ENCODE measurements at places on chromosomes 1 and 21.

GRCh38 chr1:59564192-59564891, 250.4 kb upstream of the HOOK1 start:
- no peak for DNase-seq

GRCh38 chr1:25184001-25184762, 48.1 kb downstream of the SYF2 start:
- no peak for DNase-seq

DNA sequence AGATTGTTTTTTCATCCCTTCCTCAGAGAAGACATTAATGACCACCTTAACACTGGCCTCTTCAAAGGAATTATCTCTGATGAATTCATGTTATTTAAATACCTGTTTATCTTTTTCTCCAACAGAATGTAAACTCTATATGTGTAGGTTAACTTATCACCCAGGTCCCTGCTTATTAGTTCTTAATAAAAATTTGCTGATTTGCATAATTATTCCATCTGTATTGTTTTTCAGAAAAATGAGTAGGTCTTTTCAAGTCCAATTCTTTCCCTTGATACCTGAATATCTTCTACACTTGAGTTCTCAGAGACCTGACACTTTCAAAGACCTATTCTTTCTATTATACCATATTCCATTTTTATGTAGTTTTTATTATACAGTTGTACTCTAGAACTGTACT, 886.7 kb upstream of the TMPRSS15 start:
- no peak for DNase-seq

GRCh38 chr1:86933051-86933450, 18.6 kb downstream of the HS2ST1 start:
- no peak for DNase-seq

GRCh38 chr1:33863779-33864178, at the start of gene HMGB4:
Gene HMGB4 (plus strand): TSS chr1:33864079. CDS start chr1:33864192, 113 bp downstream.
- DNase-seq, result no peak

DNA sequence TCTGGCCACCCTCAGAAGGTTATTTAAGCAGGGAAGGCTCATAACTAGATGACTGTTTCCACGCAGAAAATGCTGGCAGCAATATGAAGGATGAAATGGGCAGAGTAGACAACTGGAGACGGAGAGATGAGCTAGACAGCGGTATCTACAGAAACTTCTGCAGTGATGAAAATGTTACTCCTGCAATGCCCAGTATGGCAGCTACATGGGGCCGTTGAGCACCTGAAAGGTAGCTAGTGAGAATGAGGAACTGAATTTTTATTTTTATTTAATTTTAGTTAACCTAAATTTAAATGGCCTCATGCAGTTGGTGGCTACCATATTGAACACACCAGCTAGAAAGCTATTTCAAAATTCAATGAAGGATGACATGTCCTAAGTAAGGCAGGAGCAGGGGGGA, 27.3 kb downstream of the SIPA1L2 start:
- DNase-seq, result no peak

GRCh38 chr1:34532113-34532512, 222.7 kb upstream of the GJB5 start:
- DNase-seq, result no peak

- no peak for DNase-seq
These were observed 26.2 kb upstream of the ID3 start for GRCh38 chr1:23585321-23586022.

GRCh38 chr1:33096363-33097005, 15.5 kb downstream of the AZIN2 start:
- DNase-seq, result no peak

DNA sequence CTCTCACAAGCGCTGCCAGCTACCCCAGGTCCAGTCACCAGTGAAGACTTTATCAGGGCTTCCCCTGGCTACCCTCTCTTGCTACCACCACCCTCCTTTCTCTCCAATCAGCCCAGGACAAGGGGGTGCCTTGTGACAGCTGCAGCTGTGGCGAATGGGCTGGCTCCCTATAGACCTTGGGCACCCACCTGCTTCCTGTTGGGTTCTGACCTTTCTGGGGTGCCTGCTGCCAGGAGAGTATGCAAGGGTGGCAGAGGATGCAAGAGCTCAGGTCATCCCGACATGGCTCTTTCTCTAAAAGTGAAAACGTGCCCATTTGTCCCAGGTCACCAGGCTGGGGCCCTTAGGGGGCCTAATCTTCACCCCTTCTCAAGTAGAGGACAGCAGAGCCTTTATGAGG, 6.6 kb downstream of the KLHDC8A start:
- no peak for DNase-seq

- DNase-seq, result no peak
These were observed 17.4 kb downstream of the TNFRSF1B start for GRCh38 chr1:12184008-12184681.

DNA sequence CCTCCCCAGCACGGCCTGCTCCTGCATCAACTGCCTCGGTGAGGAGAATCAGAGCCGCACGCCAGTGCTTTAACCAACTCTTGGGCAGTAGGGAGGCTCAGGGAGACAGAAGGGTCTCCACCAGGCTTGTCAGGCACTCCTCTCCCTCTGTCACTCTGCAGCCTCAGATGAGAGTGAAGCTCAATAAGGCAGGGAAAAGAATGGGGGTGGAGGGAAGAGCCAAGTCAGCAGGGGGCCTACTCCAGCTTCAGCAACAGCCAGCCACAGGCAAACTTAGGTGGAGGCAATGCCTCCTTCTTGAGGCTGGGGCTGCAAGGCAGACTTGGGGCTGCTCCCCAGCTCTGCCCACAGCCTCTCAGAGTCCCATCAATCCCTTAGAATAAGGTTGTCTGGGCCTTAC, 51.8 kb upstream of the A3GALT2 start:
- DNase-seq, result no peak

Measured in NCI-H1092 (cell line).